ENCODE measurements at places on chromosomes 2 and 18.

DNA sequence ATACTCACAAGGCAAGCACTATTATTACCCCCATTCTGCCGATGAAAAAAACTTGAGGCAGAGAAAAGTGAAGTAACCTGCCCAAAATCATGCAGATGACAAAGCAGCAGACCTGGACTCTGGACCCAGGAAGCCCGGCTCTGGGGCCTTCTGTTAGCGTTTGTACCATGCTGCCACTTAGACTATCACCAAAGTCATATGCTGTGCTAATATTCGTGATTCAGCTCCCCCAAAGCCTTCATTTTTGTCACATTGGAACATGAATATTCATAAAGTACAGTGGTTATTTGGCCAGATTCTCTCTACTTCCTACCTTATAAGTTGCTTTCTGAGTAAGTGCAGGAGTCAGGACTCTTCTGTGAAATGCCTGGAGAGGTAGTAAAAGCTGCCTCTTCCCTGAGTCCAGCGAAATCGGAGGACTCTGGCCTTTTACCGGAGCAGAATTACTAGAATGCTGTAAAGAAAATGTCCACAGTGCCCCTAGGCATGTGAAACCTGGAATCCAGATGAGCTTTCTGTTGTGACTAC, 86.7 kb downstream of the FTCDNL1 start:
- no peak for DNase-seq

- DNase-seq: no peak
These were observed 10.6 kb upstream of the SAP130 start for GRCh38 chr2:128038411-128038810.

- DNase-seq: no peak
These were observed 106.8 kb downstream of the ZNF516 start for GRCh38 chr18:76388261-76388660.

- no peak for DNase-seq
These were observed 117.9 kb downstream of the PTRHD1 start for GRCh38 chr2:24675338-24675737.

GRCh38 chr2:102735416-102736109, 26.3 kb upstream of the TMEM182 start:
- no peak for DNase-seq

GRCh38 chr2:115292742-115293141, 850.3 kb downstream of the DPP10 start:
- DNase-seq: no peak

DNA sequence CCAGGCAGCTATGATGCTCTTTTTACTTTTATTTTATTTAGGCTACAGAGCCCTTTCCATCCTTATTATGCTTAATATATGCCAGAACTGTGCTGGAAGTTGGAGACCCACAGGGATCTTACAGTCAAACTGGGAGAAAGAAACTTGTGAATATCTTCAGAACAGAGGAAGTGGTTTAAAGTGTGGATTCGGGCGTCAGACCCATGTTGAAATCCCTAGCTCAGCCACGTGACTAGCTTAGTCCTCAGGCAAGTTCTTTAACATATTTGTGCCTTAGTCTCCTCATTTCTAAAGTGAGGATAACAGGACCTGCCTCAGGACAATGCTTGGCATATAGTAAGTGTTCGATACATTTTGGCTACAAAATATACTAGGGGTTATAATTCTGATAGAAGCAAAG, 59.1 kb downstream of the MAP3K20 start:
- peak; percentile 75 for DNase-seq

DNA sequence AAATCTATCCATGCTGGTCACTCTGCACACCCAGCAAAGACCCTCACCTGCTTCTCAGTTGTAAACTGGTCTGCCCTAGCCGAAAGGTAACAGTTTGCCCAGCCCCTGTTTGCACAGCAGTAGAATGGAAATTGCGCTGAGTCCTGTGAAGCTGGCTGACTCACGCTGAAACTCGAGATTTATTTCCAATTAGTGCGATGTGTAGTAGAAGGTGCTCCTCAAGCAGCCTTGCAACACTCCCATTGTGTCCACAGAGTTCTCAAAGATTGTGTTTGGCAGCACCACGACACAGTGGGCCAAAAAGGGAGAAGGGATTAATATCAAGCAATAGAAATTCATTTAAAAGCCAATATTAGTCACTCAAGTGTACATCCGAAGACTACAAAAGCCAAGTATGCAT, 21.7 kb upstream of the APCDD1 start:
- DNase-seq: no peak

GRCh38 chr18:32372047-32372380, 98.7 kb downstream of the GAREM1 start:
- no peak for DNase-seq

DNA sequence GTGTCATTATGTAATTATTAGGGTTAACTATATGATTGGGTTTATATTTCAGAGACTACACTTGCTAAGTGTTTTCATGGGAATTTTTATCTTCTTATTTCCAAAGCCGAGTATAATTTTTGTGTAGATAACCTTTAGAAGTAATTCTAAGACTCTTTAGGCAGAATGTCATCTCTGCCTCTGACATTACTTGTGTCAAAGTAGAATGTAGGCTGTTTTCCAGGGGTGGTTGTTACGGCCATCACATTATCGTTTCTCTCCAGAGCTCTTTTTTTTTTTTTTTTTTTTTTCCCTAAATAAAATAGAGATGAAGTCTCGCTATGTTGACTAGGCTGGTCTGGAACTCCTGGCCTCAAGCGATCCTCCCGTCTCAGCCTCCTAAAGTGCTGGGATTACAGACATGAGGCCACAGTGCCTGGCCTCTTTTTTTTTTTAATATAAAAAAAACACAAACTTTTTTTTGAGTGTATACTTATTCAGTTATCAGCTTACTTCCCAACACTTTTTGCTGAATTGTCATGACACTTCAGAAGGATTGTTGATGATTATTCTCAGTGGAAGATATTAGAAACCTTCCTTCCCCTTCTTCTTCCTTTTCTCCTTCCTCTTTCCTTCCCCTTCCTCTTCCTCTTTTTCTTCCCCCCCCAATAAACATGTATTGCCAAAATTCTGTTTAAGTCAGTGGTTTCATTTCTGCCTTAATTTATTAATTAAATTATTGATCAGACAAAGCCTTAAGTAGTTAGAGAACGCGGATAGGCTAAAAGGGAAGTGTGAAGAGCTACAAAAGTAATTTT, 2.3 kb downstream of the PIKFYVE start:
- peak; percentile 19 for DNase-seq

All from suppressor macrophage treated with lipopolysaccharide for 4 hours (primary cell).